Endothelial cell (in vitro differentiated cells): ENCODE measurements at places on chromosomes 12 and 14.
A peak's percentile ranks its signal among the peaks of the same experiment; 100 is the strongest.

DNA sequence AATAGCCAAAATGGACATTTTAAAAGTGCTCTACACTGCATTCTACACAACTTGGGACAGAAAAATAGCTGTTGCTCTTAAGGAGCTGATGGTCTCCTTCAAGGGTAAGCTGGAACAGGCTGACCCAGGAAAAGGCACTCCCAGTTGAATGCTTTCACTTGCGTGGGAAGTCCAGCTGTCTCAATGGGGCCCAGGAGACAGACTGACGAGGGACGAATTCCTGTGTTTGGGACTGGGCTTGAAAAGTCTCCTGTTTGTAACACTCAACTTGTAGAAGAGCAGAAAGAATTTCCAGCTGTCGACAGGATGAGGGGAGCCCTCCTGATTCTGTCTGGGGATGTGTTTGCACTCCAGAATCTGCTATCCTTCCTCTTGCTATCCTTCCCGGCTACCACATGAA lies 180.8 kb downstream of the ZFP36L1 start:
- no peak for DNase-seq
- H3K4me1 ChIP-seq: peaks cover 21% of the 10 kb centered on the region
- H3K27ac ChIP-seq: no peak overlapping the region
- H3K36me3 ChIP-seq: peaks cover 25% of the 10 kb centered on the region
- no peaks in the 10 kb centered on the region for H3K27me3 ChIP-seq

DNA sequence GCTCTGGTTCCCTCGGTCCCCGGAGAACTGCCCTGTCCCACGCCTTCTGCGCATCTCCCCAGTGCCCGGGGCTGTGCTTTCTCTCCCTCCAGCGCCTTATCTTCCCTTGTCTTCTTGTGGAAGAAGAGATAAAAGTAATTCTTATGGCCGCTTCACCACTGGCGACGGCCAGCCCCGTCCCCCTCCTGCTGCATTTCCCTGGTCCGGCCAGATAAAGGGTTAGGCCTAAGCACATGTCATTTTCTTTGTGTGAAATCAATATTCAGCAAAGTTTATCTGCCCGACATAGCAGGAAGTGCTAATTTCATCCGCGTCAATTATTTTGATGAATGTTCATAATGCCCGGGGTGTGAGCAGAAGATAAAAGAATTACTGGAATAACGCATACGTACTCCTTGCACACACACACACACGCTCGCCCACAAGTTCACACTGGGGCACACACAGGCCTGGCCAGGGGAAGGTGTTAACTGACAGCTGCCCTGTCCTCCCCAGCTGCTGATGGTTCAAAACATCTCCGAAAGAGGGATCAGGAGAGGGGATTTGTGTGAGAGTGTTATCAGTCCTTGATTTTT lies 177.7 kb upstream of the LHX5 start:
- H3K4me3 ChIP-seq: no peak overlapping the region
- no peak for DNase-seq
- H3K27me3 ChIP-seq: no peaks in the 10 kb centered on the region

DNA sequence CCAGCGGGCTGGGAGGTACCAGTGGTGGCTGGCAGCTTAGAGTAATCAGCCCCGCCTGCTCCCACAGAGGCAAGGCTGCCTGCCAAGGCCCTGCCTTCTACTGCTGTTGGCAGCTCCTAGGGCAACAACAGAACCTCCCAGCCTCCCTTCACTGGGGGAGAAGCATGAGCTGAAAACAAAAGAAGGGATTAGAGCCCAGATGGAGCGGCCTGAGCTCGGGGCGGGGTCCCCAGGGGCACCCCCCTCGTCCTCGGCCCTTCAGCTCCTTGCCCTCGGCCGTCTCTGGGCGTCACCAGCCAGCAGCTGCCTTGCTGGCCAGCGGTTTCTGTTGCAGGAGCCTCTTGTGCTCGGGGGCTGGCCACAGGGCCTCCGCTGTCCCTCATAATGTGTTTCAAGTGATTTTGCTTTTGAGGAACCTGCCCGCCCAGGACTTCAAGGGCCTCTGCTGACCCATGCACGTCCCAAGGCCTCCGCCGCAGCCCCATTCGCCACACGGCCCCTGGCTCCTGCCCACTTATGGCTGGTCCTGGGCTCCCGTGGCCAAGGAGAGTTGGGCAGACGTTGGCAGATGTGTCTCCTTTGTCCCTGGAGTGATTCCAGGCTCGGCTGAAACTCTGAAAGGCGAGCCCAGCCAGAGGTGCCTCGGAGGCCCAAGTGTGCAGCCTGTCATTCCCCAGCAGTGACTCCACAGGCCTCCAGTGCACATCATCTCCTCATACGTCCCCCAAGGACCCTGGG lies 49.7 kb downstream of the PSMA6 start:
- H3K4me3 ChIP-seq: no peak overlapping the region
- DNase-seq: no peak
- H3K27ac ChIP-seq: no peak overlapping the region
- H3K36me3 ChIP-seq: no peaks in the 10 kb centered on the region
- peaks cover 18% of the 10 kb centered on the region for H3K4me1 ChIP-seq

DNA sequence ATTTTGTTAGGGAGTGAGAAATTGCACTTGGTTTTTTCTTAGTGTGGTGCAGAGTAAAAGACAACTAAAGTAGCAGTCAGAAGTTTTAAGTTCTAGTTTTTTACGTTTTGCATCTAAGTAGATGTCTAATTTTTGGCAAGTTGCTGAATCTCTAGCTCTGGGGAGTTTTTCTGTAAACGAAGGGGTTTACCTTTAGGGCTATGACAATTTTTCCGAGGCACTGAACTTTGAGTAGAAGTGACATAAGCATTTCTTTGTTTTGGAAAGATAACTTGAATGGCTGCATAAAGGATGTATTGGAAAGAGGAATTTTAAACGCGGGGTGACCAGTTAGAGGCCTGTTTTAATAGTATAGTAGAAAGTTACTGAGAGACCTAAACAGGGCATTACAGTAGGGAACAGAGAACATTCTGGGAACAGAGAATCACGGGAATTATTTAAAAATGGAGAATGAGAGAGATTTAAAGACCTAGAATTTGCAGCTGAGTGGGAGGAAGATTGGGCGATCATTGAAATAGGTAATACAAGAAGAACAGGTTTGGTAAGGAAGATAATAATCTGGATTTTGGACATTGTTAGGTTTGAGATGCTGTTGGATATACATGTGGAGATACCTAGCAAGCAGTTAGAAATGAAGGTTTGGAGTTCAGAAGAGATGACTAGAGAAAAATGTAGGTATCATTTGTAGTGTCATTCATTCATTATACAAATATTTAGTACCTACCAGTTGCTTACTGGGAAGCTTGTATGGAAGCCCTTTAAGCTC lies 1.2 kb downstream of the ZNF410 start:
- H3K4me3 ChIP-seq: peak overlapping the region; percentile 96
- no peaks in the 10 kb centered on the region for H3K36me3 ChIP-seq
- peaks cover 21% of the 10 kb centered on the region for H3K4me1 ChIP-seq
- H3K27me3 ChIP-seq: peaks cover 1% of the 10 kb centered on the region
- peak overlapping the region; percentile 95 for H3K27ac ChIP-seq
- no peak for DNase-seq

DNA sequence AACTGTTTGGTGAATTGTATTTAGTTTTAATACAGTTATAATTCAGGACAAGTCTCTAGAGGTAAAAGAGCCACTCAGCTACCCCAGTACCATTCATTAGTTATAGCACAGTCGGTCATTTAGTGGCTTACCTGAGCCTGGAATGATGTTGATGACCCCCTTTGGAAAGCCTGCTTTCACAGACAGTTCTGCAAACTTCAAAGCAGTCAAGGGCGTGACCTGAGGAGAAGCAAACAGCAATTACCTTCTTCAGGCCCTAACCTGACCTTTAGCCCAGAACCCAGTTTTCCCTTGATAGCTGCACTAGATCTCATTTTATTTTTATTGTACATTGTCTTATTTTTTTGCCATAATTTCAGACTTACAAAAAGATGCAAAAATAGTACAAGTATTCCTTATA lies 43.8 kb downstream of the ALDH1L2 start:
- no peaks in the 10 kb centered on the region for H3K27me3 ChIP-seq
- no peak overlapping the region for H3K4me3 ChIP-seq
- DNase-seq: no peak

DNA sequence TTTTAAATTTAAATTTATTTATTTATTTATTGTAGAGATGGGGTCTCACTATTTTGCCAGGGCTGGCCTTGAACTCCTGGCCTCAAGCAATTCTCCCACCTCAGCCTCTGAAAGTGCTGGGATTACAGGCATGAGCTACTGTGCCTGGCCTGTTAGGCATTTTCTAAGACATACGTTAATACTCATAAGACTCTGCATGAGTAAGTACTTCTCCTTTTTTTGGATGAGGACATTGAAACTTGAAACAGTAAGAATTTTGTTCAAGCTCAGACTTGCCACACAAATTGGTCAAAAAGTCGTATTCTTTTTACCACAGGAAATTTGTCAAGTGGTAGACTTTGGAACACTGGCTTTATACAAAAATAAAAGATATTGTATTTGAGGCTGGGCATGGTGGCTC lies 187.4 kb upstream of the RASSF8 start:
- DNase-seq: no peak
- no peaks in the 10 kb centered on the region for H3K27me3 ChIP-seq

GRCh38 chr12:111135293-111135832 lies 215.0 kb upstream of the MYL2 start:
- H3K4me1 ChIP-seq: no peaks in the 10 kb centered on the region
- no peak for DNase-seq

- no peak overlapping the region for H3K27ac ChIP-seq
- no peaks in the 10 kb centered on the region for H3K27me3 ChIP-seq
- DNase-seq: no peak
- no peak overlapping the region for H3K4me3 ChIP-seq
These were observed 396.1 kb downstream of the NAV3 start for GRCh38 chr12:78226763-78227162.

GRCh38 chr14:56562883-56563282 lies 16.7 kb upstream of the TMEM260 start:
- H3K4me3 ChIP-seq: no peak overlapping the region
- no peaks in the 10 kb centered on the region for H3K27me3 ChIP-seq
- no peaks in the 10 kb centered on the region for H3K4me1 ChIP-seq
- no peak overlapping the region for H3K27ac ChIP-seq
- no peak for DNase-seq

- no peaks in the 10 kb centered on the region for H3K4me1 ChIP-seq
- H3K36me3 ChIP-seq: no peaks in the 10 kb centered on the region
- no peak overlapping the region for H3K27ac ChIP-seq
- H3K4me3 ChIP-seq: no peak overlapping the region
- H3K27me3 ChIP-seq: peaks cover 2% of the 10 kb centered on the region
- DNase-seq: peak; percentile 78
These were observed 51.0 kb downstream of the BMAL2 start for GRCh38 chr12:27383429-27384260.

DNA sequence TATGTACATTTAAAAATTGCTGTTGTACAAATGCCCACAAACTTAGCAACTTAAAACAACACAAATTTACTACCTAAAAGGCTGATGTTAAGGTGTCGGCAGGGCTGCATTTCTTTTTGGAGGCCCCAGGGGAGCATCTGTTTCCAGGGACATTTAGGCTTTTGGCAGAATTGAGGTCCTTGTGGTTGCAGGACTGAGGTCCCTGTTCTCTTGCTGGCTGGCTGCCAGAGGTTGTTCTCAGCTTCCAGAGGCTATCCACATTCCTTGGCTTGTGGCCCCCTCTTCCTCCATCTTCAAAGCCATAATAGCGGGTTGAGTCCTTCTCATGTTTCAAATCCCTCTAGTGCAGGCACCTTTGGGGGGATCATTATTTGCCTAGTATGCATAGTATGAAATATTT lies 22.4 kb upstream of the KRT83 start:
- H3K27me3 ChIP-seq: no peaks in the 10 kb centered on the region
- no peak overlapping the region for H3K27ac ChIP-seq
- DNase-seq: no peak
- H3K4me1 ChIP-seq: no peaks in the 10 kb centered on the region
- H3K36me3 ChIP-seq: no peaks in the 10 kb centered on the region

GRCh38 chr14:72743626-72744025 lies 150.3 kb downstream of the DPF3 start:
- no peak overlapping the region for H3K27ac ChIP-seq
- H3K27me3 ChIP-seq: no peaks in the 10 kb centered on the region
- peaks cover 8% of the 10 kb centered on the region for H3K36me3 ChIP-seq
- H3K4me3 ChIP-seq: no peak overlapping the region
- no peak for DNase-seq

- peaks cover 1% of the 10 kb centered on the region for H3K27me3 ChIP-seq
- DNase-seq: no peak
- H3K4me1 ChIP-seq: no peaks in the 10 kb centered on the region
- H3K4me3 ChIP-seq: no peak overlapping the region
- no peak overlapping the region for H3K27ac ChIP-seq
These were observed 334.8 kb upstream of the FAR2 start for GRCh38 chr12:28814246-28814645.

- H3K4me3 ChIP-seq: no peak overlapping the region
- DNase-seq: no peak
- H3K36me3 ChIP-seq: peaks cover 70% of the 10 kb centered on the region
- no peaks in the 10 kb centered on the region for H3K4me1 ChIP-seq
- no peak overlapping the region for H3K27ac ChIP-seq
- no peaks in the 10 kb centered on the region for H3K27me3 ChIP-seq
These were observed 18.4 kb downstream of the PWP1 start for GRCh38 chr12:107704041-107704440.

DNA sequence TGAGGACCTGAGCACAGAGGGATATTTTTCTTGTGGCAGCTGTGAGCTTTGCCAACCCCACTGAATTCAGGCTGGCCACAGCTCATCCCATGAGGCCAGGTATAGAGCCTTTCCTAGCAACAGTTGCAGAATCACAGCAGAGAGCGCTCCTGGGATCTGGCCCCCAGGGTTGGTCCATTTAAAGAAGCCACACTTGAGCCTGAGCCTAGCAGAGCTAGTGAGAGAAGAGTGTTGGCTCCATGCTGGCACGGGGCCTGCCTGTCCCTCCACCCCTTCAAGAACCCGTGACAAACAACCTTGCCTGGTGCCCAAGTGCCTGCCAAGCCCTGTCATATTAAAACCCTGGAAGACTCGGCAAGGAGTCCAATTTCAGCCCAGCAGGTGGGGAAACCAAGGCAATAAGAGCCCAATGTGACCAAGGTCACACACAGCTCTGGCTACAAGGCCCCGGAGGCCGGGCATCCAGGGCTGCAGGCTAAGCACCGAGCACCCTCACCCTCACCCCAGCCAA lies 91.6 kb downstream of the LRRC74A start:
- no peak overlapping the region for H3K4me3 ChIP-seq
- H3K27me3 ChIP-seq: peaks cover 2% of the 10 kb centered on the region
- DNase-seq: no peak
- H3K27ac ChIP-seq: no peak overlapping the region
- H3K36me3 ChIP-seq: no peaks in the 10 kb centered on the region

DNA sequence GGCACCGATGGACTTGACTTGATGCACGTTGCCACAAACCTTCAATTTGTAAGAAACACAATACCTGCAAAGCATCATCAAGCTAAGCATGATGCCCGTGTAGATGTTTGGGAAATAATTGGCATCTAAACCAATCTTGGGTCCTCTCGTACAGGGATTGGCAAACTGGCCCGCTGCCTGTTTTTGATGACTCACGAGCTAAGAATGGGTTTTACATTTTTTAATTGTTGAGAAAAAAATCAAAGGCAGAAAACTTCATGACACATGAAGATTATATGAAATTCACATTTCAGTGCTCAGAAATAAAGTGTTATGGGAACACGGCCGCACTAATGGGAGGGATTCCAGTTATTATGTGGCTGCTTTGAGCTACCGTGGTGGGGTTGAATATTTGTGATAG lies 10.9 kb downstream of the MTA1 start:
- no peak overlapping the region for H3K27ac ChIP-seq
- H3K36me3 ChIP-seq: peaks cover 13% of the 10 kb centered on the region
- no peaks in the 10 kb centered on the region for H3K4me1 ChIP-seq

- no peak for DNase-seq
- H3K4me1 ChIP-seq: peaks cover 50% of the 10 kb centered on the region
- H3K36me3 ChIP-seq: peaks cover 22% of the 10 kb centered on the region
- no peak overlapping the region for H3K27ac ChIP-seq
- H3K27me3 ChIP-seq: peaks cover 7% of the 10 kb centered on the region
- no peak overlapping the region for H3K4me3 ChIP-seq
These were observed 75.0 kb downstream of the FOXN3 start for GRCh38 chr14:89342049-89342448.
